ENCODE measurements at places on chromosomes 12 and 14.

- DNase-seq = no peak
Observed at GRCh38 chr14:40920380-40920779, 686.3 kb upstream of the LRFN5 start.

GRCh38 chr14:98187281-98187680 lies 1084.7 kb downstream of the BCL11B start:
- no peak for DNase-seq

DNA sequence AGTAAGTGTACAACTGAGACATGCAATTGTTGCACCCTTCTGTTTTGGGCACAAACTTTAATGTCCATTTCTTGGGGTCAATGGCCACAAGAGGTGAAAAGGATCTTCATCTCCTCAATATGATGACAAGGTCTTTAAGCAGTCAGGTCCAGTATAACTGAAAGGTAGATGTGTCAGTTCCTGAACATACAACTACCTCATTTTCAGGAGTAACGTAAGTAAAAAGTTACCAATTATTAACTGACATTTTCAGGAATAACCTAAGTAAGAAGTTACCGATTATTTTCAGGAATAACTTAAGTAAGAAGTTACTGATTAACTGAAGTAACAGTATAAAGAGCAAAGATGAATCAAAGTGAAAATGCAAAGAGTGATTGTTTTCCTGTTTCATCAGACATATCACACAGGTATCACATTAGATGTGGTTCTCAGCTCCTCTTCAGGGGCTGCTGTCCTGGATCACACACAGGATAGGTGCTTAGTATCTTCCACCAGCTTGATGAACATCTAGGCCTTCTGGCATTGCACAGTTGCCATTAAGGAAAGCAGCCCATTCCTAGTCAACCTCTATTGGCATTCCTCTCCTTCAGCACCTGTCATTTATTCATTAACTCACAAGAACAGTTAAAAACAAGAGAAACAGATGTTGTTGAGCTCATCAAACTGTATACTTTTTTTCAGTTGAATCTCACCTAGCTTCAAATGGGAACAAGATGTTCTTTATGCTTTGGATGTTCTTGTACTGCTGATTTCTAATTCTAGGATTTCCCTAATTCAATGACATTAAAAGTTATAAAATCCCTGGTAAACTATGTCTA lies 200.0 kb downstream of the FOXG1 start:
- DNase-seq = no peak

- no peak for DNase-seq
Observed at GRCh38 chr12:11863988-11864387, 206.8 kb upstream of the BCL2L14 start.

- DNase-seq = peak; percentile 63
Observed at GRCh38 chr12:48183091-48183875, at the start of gene CCDC184. CCDC184 (plus strand) TSS chr12:48183644; CDS start chr12:48184123, 479 bp downstream.

GRCh38 chr14:72630374-72630773 lies 263.5 kb downstream of the DPF3 start:
- no peak for DNase-seq

GRCh38 chr14:106564058-106564643 lies 1037.8 kb downstream of the TMEM121 start:
- DNase-seq = no peak

GRCh38 chr12:125228519-125229260 lies 163.5 kb downstream of the AACS start:
- DNase-seq = no peak

GRCh38 chr12:68521321-68521839 lies 89.3 kb upstream of the RAP1B start:
- peak; percentile 75 for DNase-seq

DNA sequence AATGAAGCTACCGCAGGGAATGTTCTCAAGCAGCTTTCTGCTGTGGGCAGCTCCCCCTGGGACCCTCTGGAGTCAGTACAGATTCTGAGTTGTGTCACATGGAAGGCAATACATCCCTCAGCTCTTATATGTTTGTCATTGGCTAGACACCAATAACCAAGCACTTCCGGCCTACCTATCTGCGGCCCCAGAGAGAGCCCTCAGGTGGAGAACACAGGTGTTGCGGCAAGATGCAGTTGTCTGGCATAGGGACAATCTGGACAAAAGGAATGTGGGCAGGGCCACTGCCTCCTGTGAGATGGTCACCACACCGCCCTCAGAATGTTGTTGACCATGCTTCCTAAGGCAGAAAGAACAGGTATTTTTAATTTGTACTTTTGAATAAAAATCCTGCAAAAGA lies 118.7 kb downstream of the BRMS1L start:
- no peak for DNase-seq

GRCh38 chr14:58713677-58714076 lies 75.9 kb downstream of the DACT1 start:
- DNase-seq = no peak
